AG04450 (cell line): ENCODE measurements at places on chromosomes 13 and 19. TPM values are rescaled to one million over a fixed set of nuclear protein-coding genes. Genes with fewer than 3 reads are reported as not detected.

Gene CPB2
- polyA plus RNA-seq, result not detected in 2 replicates

Gene MEGF8
- polyA plus RNA-seq, result 9.9 and 10.6 TPM in 2 replicates

Gene EBI3
- polyA plus RNA-seq, result 1.1 and 1.3 TPM in 2 replicates

Gene UFM1
- 60.5 and 80.1 TPM in 2 replicates for polyA plus RNA-seq
